Ecto neural progenitor cell (in vitro differentiated cells): ENCODE measurements at places on chromosomes 1 and 21.

DNA sequence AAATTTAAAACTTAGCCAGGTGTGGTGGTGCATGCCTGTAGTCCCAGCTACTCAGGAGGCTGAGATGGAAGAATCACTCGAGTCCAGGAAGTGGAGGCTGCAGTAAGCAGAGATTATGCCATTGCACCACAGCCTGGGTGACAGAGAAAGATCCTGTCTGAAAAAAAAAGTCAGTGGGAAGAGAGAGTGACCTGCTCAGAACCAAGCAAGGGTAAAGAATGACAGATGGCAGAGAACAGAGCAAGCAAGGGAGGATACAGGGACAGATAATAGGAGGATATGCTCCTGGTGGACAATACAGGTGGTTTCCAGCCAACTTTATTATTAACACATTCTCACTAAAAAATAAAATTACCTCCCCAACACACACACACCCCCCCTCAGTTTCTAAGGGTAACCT is 4.6 kb upstream of the TMEM51 start:
- no peak for DNase-seq

DNA sequence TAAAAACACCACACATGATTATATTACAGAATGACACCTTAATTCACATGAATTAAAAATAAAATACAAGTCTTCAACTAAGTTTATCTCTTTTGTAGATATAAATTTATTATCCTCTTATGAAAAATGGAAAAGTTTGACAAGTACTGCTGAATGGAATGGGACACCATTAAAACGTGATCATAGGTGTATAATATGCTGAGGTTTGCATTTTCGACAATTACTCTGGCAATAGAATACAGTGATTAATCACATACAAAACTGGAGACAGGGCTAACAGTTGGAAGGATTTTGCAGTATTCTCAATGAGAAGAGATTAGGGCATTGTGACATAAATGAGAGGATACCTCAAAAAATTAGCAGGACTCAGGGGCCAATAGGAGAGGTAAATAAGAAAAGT is 17.1 kb upstream of the PLPPR4 start:
- DNase-seq, result no peak

DNA sequence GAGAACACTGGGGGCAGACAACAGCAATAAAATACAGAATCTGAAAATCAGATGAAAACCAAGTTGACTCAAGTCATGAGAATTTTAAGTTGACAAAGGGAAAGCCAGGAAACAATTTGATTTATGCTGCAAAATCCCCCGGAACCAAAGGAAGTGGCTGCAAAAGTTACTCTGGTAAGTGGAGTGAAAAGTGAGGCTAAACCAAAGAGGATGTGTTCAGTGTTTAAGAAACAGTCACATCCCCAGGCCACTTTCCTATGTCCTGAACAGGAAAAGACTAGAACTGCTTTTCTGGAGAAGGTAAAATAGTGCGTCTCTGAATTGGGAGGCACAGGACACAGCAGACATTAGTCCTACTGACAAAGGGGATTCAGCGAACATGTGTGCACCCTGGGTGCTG is 5.9 kb downstream of the TARBP1 start:
- DNase-seq, result no peak

- DNase-seq, result no peak
Observed at GRCh38 chr21:25818121-25818520, 83.3 kb downstream of the GABPA start.

GRCh38 chr1:70970407-70970806 is 77.2 kb downstream of the PTGER3 start:
- no peak for DNase-seq

DNA sequence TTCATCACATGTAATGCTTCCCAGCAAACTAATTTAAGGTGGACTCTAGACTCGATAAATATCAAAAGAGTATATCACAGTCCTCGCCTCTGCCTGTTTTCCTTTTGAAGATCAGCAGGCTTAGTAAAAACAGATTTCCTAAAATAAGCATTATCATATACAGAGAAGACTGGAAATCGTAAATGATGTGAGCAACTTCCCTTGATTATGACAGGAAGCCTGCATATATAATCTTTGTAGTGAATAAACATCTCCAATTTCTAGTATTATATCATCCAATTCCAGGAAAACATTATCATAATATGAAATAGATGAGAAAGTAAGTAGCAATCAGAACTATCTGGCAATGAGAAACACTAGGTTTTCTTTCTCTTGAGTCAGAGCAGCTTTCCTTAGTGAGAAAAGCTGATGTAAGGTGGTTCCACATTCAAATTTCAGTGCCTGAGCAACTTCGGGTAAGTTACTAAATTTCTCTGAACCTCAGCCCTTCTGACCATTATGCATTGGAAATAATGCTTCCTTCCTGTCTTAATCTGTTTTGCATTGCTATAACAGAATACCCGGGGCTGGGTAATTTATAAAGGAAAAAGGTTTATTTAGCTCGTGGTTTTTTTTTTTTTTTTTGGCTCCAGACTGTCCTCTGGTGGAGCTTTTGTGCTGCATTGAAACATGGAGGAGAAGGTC is 12.6 kb upstream of the POU2F1 start:
- DNase-seq, result no peak

- DNase-seq, result no peak
Observed at GRCh38 chr1:82399093-82399492, 598.4 kb downstream of the ADGRL2 start.

GRCh38 chr1:57966751-57967406 is 543.0 kb upstream of the DAB1 start:
- peak; percentile 52 for DNase-seq

DNA sequence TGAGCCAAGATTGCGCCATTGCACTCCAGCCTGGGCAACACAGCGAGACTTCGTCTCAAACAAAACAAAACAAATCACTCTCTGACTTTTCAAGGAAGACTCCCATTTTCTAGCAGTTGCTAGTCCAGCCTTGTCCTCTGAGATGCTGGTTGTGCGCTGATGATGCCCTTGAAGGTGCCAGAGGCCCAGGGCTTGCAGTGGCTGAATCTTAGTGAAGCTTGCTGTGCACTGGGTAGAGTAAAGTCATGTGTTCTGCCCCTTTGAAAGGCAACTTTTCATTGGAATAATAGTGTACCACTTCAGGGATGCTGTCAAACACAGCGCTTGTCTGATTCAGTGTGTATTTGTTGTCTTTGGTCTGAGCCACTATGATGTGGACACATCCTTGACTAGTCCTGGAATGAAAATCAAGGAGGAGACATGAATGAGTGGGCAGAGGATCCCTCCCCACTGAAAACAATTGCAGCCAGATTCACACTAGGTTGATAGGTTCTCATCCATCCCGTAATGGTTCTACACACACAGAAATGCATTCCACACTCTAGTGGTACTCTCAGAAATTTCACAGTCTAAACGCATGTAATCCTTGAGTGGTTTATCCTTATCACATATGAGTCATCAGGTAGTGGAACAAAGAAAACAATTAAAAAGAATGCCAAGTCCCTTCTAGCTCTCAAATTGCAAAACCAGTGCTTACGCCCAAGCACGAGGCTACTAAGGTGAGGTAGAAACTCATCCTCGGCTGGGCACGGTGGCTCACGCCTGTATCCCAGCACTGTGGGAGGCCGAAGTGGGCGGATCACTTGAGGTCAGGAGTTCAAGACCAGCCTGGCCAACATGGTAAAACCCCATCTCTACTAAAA is 17.8 kb upstream of the TDRD10 start:
- DNase-seq, result no peak

GRCh38 chr1:54223441-54224202 is 23.7 kb downstream of the MRPL37 start:
- DNase-seq, result no peak

DNA sequence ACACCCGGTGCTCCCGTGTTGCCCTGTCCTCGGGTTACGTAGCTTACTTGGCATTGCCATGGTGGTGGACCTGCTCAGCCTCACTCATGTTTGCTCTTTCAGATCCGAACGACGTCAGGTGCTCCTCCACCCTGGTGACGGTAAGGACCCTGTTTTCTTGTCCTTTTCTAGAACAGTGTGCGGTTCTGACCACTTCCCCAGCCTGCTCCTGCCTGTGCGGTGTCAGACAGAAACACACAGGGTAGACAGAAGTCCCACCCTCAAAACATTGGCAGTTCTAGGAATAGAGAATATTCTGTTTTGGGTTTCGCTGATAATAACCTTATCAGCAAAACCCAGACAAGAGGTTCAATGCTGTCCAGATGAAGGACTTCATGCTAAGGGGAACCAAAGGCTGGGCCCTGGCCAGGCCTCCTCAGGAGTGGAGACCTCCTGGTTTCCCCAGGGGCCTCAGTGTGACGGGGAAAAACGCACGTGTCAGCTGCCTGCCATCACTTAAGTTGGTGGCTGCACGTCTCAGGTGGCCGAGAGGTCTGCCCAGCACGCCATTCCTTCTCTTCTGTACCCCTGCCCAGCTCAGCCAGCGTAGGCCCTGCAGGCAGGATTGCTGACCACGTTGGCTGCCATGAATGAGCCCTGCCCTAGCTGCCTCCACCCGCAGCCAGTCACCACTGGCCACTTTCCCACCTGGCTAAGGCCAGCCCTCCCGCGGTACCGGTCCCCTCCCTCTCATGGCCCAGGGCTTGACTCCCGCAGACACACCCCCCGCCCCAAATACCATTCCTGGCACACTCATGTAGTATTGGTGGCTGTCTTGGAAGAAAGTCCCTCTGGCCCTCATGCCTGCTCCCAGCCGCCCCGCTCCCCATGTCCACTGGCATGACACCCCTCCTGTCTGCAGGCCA is 33.6 kb downstream of the SLC37A1 start:
- no peak for DNase-seq

- DNase-seq, result no peak
Observed at GRCh38 chr1:157269656-157270375, 131.6 kb upstream of the ETV3 start.

GRCh38 chr21:44487831-44488230 is 32.5 kb downstream of the LRRC3 start:
- DNase-seq, result no peak

DNA sequence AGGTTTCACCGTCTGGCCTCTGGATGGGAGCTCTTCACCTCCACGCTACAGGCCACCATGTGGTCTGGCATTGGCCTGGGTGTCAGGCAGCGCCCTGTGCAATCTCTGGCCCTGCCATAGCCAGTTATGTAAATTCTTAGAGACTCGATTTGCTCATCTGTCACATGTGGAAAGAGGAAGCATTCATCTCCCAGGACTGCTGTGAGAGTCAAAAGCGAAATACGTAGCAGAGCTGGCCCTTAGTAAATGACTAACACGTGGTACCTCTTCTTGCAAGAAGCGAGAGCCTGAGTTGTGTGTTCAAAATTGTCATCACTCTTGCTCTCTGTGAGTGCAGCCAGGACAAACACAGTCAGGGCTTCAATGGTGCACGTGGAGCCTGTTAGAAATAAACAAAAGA is 159.0 kb upstream of the BACE2 start:
- no peak for DNase-seq

- DNase-seq, result no peak
Observed at GRCh38 chr21:43912500-43912899, 47.5 kb downstream of the AGPAT3 start.

- no peak for DNase-seq
Observed at GRCh38 chr1:23163395-23163794, 5.3 kb downstream of the LUZP1 start.

GRCh38 chr1:195376190-195376589 is 1232.0 kb downstream of the KCNT2 start:
- DNase-seq, result no peak

GRCh38 chr1:167219194-167219593 is 1.5 kb upstream of the POU2F1 start:
- DNase-seq, result no peak

DNA sequence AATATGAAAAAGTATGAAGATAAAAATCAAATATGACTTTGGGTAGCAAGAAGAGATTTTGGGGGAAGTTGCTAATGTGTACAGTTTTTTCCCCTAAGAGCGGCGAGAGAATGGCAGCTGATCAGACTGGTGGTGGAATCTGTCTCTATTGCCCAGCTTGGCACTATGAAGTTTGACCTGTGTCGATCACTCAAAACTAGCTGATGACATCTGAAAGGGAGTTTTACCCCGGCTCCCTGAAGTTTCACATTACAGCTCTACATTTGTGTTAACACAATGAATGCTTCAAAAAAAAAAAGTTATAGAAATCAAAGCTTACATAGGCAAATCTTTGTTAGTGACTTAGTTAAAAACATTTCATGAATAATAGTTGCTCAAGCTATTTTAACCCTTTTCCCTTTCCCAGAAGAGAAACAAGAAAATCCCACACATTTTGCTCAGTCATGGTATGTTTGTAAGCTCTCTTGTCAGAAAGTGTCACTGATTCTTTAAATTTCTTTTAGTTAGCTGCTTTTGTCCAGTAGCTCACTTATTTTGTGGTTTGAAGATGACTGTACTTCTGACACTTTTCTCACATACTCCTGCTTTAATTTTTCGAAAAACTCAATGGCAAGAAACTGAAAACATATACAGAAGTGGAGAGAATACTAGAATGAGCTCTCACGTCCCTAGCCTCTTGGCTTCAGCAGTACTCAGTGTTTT is 41.3 kb downstream of the DYRK1A start:
- DNase-seq, result no peak

GRCh38 chr1:2098839-2099785 is 48.9 kb downstream of the PRKCZ start:
- no peak for DNase-seq

- DNase-seq, result no peak
Observed at GRCh38 chr1:145782272-145783099, 41.4 kb downstream of the RNF115 start.

- DNase-seq, result no peak
Observed at GRCh38 chr1:227739636-227740035, 4.4 kb downstream of the SNAP47 start.

DNA sequence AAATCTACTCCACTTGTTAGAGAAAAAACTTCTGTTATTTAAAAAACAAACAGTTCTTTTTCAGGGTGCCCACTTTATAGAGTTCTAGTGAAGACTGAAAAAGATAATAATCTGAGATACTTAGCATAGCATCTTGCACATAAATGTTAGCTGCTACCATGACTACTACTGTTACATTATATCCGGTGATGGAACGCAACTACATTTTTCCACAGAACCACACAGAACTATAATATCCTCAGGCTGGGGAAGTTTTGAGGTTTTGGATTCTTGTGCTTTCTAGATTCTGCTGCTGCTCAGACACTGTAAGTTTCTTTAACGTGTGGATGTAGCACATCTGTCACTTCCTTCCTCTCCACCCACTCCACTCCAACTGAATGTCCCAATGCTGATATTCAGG is 110.3 kb downstream of the PTPN14 start:
- no peak for DNase-seq

- peak; percentile 60 for DNase-seq
Observed at GRCh38 chr1:55040083-55040932, 960 bp downstream of the PCSK9 start.

GRCh38 chr1:81387446-81387845 is 413.3 kb upstream of the ADGRL2 start:
- no peak for DNase-seq

GRCh38 chr1:198657550-198658064 is 18.8 kb downstream of the PTPRC start:
- DNase-seq, result no peak

DNA sequence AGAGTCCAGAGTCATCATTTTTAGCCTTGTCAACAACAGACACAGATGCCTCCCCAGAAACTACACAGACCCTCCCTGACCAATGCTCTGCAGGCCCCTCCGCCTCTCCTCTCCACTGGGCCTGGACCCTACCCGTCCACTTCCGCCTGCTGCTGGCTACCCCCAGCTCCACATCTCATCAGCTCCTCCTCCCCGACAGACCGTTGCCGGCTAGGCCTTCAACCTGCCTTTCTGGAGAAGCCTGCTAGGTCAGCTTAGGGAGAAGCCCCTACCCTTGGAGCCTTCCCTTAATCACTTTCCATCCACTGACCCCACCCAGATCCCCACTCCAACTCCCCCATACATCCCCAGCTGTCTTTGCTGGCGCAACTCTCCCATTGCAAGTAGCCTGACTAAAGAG is 1.4 kb downstream of the TRIM17 start:
- no peak for DNase-seq
